ENCODE measurements at places on chromosomes 2 and 18. TPM values are rescaled to one million over a fixed set of nuclear protein-coding genes. Genes with fewer than 3 reads are reported as not detected.

- H3K27ac ChIP-seq = no peak overlapping the region
- no peak for DNase-seq
- H3K36me3 ChIP-seq = no peaks in the 10 kb centered on the region
- no peaks in the 10 kb centered on the region for H3K27me3 ChIP-seq
- H3K4me3 ChIP-seq = no peak overlapping the region
Measured at GRCh38 chr2:126698376-126698775, 42.4 kb downstream of the GYPC start.

- no peaks in the 10 kb centered on the region for H3K27me3 ChIP-seq
- H3K36me3 ChIP-seq = no peaks in the 10 kb centered on the region
- no peak overlapping the region for H3K27ac ChIP-seq
- H3K4me3 ChIP-seq = no peak overlapping the region
- H3K4me1 ChIP-seq = no peaks in the 10 kb centered on the region
Measured at GRCh38 chr2:208371634-208371935, 35.0 kb upstream of the PTH2R start.

SULT1C4 gene
- total RNA-seq = 36.0 TPM

GRCh38 chr2:227578642-227579041, 20.1 kb upstream of the SCYGR2 start:
- no peaks in the 10 kb centered on the region for H3K4me1 ChIP-seq
- no peak overlapping the region for H3K27ac ChIP-seq
- no peaks in the 10 kb centered on the region for H3K36me3 ChIP-seq
- DNase-seq = no peak
- no peak overlapping the region for H3K4me3 ChIP-seq
- H3K27me3 ChIP-seq = no peaks in the 10 kb centered on the region
